ENCODE measurements at places on chromosomes 5 and 9.
A peak's percentile ranks its signal among the peaks of the same experiment; 100 is the strongest.

GRCh38 chr9:129081388-129081904 lies 535 bp downstream of the DOLPP1 start:
- no peak for DNase-seq

DNA sequence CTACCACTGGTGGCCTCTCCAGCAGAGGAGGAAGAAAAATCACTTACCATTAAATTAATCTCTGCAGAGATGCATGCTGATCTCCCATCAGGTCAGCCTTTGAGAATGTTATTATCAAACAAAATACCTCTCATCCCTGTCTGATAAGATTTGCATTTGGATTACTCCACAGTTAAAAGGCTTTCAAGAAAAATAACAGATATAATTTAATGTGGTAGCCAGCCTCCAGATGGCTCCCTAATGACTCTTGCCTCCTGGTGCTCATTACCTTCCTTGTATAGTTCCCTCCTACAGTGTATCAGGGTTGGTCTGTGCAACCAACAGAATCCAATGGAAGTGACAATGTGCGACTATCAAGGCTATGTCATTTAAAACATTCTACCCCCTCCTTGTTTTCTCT lies 63.6 kb upstream of the TNPO1 start:
- no peak for DNase-seq

DNA sequence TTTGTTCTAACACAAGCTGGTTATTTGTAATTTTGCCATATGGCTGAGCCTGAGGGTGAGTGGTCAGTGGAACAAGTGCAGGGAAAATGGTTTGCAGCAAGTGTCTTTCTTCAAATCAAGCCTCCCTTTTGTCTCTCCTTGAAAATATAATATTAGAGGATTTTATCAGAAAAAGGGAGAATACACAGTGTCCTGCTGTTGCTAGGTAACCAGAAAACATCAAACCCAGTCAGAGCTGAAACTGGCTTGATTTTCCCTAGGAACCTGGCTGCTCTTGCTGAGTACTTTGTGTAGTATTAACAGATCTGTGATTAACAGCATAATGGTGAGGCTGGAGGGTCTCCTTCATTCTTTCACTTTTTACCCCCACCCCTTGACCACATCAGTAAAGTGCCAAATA lies 314.0 kb downstream of the ARHGEF28 start:
- DNase-seq = no peak

DNA sequence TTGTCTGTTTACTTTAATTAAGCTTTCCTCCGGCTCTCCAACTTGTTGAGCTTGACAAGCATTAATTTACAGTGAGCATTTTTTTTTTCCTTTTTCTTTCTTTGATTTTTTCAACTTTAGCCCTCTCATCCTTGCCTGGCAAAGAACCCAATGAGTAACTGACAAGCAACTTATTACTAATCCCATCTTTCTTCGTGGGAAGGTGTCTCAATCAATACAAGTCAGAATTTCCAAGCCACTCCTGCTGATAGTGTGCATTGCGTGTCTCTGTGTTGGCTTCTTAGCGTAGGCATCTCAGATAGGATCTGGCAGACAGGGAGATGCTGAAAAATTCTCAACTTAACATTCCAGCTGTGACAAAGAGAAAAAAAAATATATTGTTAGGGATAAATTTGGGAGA lies 527.7 kb upstream of the WWC1 start:
- no peak for DNase-seq

GRCh38 chr5:6805841-6806240 lies 92.6 kb downstream of the TENT4A start:
- DNase-seq = no peak

- no peak for DNase-seq
Measured at GRCh38 chr9:35112257-35113020, 3.2 kb downstream of the ATOSB start.

- DNase-seq = peak; percentile 56
Measured at GRCh38 chr5:181181650-181182565, 23.1 kb downstream of the TRIM7 start.

DNA sequence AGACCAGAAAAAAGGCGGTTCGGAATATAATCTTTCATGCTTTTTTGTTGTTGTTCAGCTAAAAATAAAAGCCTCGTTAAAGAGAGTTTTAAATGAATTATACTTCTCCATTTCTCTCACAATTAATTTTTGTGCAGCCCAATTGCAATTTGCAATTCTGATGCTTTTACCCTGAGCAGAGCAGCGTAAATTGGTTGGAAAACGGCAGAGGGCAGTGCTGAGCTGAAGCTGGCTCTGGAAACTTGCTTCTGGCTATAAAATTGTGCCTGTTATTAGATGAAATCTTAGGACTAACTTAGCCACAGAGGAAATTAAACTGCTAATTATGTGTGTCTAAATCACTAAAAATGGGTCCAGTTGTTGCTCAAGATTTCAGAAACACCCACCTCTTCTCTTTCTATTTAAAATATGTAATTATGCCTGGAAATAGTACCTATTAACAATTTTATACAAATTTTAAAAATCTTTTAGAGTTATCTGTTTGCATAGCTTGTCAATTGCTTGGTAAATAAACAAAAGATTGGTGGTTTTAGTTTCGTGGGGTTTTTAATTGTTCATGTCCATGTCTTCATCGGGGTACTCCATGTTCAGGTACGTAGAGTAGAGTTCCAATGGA lies 441.8 kb upstream of the TLE4 start:
- peak; percentile 32 for DNase-seq

DNA sequence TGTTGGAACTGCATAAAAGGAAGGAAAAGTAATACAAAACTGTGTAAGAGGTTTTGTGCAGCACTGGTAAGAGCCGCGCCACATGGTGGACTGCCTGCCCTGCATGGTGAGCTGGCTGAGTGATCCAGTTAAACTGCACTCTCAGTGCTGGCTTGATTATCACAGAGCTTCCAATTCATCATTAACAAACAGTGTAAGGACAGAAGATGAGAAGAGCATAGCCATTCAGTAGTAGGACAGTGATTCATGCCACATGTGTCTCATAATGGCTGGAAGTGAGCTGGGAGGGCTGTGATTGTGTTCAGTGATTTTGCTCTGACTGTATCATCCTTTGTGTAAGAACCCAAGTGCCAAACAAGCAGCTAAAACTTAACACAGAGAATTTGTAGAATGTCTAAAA lies 14.1 kb downstream of the ASPN start:
- peak; percentile 66 for DNase-seq

- DNase-seq = no peak
Measured at GRCh38 chr5:121500310-121500709, 351.4 kb upstream of the FTMT start.

GRCh38 chr5:64625678-64626077 lies 64.6 kb upstream of the SHISAL2B start:
- DNase-seq = no peak

DNA sequence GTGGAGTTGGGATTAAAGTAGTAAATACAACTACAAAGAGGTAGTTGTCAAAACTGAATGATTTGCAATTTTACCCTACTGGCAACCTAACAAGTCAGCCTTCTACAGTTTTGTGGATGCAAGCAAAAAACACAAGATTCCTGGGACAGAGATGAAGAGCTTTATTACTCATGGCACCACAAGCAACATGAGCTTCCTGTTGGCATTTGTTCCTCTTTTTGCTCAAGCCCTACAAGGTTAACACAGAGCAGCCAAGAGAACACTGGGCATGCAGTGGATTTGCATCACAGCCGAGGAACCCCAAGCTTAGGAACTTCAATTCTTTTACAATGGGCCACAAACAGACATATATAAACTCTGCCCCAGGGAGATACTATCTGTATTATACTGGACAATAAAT lies 28.8 kb upstream of the DMAC1 start:
- DNase-seq = no peak

DNA sequence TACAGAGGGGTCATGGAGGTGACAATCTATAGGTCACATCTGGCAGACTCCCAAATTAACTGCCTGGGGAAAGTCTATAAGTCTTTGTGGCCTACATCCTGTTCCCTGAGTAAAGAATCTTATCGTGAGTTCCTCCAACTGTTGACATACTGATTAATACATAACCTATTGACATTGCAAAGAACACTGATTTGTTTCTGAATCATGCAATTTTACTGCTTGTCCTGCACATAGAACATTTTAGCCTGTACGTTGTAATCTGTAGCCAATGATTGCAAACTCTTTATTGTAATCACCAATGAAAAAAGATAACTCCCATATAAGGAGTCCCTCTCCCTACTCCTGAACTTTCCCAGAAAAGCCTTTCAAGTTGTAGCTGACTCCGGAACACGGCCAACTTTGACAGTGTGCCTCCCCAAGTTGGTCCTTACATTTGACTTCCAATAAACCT lies 18.8 kb upstream of the OR2K2 start:
- DNase-seq = no peak

GRCh38 chr5:94749042-94749441 lies 130.6 kb downstream of the SLF1 start:
- no peak for DNase-seq

GRCh38 chr5:79672392-79672791 lies 17.2 kb upstream of the CMYA5 start:
- no peak for DNase-seq
